Spleen (tissue), 13 donors: ENCODE measurements at places on chromosomes 7 and 10. TPM values are rescaled to one million over a fixed set of nuclear protein-coding genes. Genes with fewer than 3 reads are reported as not detected.
A peak's percentile ranks its signal among the peaks of the same experiment; 100 is the strongest.

- no peaks in the 10 kb centered on the region for H3K36me3 ChIP-seq
- no peak for DNase-seq
- no peaks in the 10 kb centered on the region for H3K27me3 ChIP-seq
- H3K4me1 ChIP-seq = no peaks in the 10 kb centered on the region
- H3K4me3 ChIP-seq = no peak overlapping the region
- no peak overlapping the region for H3K27ac ChIP-seq
These were observed 370.9 kb downstream of the SH2D4B start for GRCh38 chr10:80908611-80909010.

GRCh38 chr7:142485617-142486226 lies 227.9 kb upstream of the PRSS58 start:
- no peak for DNase-seq
- no peaks in the 10 kb centered on the region for H3K36me3 ChIP-seq
- H3K4me1 ChIP-seq = no peaks in the 10 kb centered on the region
- no peak overlapping the region for H3K4me3 ChIP-seq
- H3K27ac ChIP-seq = no peak overlapping the region

DNA sequence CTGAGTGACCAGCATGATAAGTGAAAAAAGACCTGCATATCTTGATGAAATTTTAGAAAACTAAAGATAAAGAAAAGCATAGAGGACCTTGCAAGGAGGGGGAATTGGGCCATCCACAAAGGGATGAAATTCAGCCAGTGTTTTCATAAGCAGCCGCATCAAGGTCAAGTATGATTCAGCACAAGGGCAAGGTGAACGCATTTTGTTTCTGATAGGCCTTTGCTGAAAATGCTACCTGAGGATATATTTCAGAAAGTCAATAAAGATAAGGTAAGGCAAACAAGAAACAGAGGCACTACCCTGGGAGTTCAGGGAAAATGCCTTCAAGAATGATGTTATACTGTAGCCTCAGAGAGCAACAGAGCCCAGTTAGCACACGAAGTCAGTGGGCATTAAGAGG lies 55.0 kb upstream of the SHH start:
- no peaks in the 10 kb centered on the region for H3K4me1 ChIP-seq
- H3K27me3 ChIP-seq = peaks cover 4% of the 10 kb centered on the region

- no peak overlapping the region for H3K27ac ChIP-seq
- DNase-seq = no peak
- H3K4me3 ChIP-seq = no peak overlapping the region
- no peaks in the 10 kb centered on the region for H3K4me1 ChIP-seq
These were observed 22.1 kb upstream of the NPVF start for GRCh38 chr7:25250386-25250785.

GRCh38 chr10:101587725-101588653 lies at the start of the genes DPCD and POLL:
DPCD (plus strand) TSS chr10:101588321; CDS start chr10:101588337, 16 bp downstream.
POLL (minus strand) TSS chr10:101588257; CDS start chr10:101587360, 897 bp downstream.
- DNase-seq = peak; percentile 98
- H3K36me3 ChIP-seq = no peaks in the 10 kb centered on the region
- peak within 1 kb of the TSS; percentile 83 for H3K27ac ChIP-seq
- H3K4me1 ChIP-seq = peaks cover 20% of the 10 kb centered on the region

GRCh38 chr10:43408331-43408709 lies 666 bp downstream of the HNRNPF start:
- peak overlapping the region; percentile 100 for H3K27ac ChIP-seq
- peak overlapping the region; percentile 96 for H3K4me3 ChIP-seq

DNA sequence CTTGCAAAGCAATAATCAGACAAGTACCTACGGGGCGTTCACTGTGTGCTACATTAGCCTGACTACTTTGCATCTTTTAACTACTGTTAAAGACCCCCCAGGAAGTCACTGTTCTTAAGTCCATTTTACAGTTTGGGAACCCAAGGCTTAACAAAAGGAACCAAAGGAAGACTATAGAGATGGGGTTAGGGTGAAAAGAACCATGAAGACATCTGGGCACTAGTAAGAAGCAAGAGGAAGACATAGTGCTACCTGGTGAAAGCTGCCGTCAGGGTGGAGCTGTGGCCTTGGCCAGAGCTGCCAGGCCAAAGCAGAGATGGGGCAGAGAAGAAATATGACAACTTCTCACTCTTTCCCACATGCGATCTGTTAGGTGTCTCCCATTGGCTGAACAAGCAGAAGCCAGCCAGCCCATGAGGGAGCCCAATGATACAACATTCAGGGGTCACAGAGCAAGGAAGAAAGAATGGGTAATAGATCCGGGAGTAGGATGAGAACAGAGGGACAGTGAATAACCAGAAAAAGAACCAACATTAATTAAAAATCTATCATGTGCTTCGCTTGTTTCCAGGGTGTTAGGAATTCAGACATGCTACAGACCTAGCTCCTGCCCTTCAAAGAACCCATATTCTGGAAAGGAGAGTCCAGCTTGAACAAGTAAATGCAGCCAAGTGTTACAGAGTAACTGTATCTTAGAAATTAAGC lies 85.4 kb downstream of the ARID5B start:
- H3K27me3 ChIP-seq = no peaks in the 10 kb centered on the region
- H3K4me3 ChIP-seq = no peak overlapping the region
- DNase-seq = no peak
- peaks cover 77% of the 10 kb centered on the region for H3K4me1 ChIP-seq

- no peaks in the 10 kb centered on the region for H3K4me1 ChIP-seq
- H3K4me3 ChIP-seq = no peak overlapping the region
- H3K27me3 ChIP-seq = no peaks in the 10 kb centered on the region
- no peak overlapping the region for H3K27ac ChIP-seq
- H3K36me3 ChIP-seq = no peaks in the 10 kb centered on the region
- no peak for DNase-seq
These were observed 206.7 kb downstream of the POU6F2 start for GRCh38 chr7:39184391-39184790.

- H3K4me3 ChIP-seq = no peak overlapping the region
- no peak for DNase-seq
- H3K27me3 ChIP-seq = no peaks in the 10 kb centered on the region
- H3K4me1 ChIP-seq = peaks cover 6% of the 10 kb centered on the region
- H3K36me3 ChIP-seq = peaks cover 55% of the 10 kb centered on the region
These were observed 43.5 kb downstream of the PDLIM1 start for GRCh38 chr10:95247200-95247880.

GRCh38 chr10:15149042-15149771 lies 19.3 kb downstream of the NMT2 start:
- no peak overlapping the region for H3K4me3 ChIP-seq
- DNase-seq = no peak
- peaks cover 13% of the 10 kb centered on the region for H3K4me1 ChIP-seq

DNA sequence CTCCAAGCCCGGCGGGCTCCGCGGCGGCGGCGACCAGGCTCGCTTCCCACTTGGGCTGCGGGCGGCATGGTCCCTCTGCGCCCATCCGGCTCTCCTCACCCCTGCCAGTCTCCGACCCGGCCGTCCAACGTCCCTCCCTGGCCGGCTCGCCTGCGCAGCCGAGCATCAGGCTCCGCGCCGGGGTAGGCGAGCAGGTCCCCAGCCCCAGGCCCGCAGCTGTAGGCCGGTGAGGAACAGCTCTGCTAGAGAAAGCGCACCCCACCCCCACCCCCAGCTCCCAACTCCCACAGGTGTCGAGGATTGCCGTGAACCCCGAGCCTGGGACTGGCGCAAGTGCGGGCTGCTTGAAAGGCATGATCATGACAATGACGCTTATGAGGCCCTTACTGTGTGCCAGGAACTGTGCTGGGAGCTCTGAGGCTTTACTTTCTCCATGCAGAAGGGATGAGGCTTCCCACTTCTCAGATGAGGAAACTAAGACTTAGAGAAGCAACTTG lies 20.8 kb upstream of the PAX2 start:
- no peak overlapping the region for H3K27ac ChIP-seq
- peaks cover 18% of the 10 kb centered on the region for H3K4me1 ChIP-seq
- H3K36me3 ChIP-seq = no peaks in the 10 kb centered on the region
- peak; percentile 58 for DNase-seq

DNA sequence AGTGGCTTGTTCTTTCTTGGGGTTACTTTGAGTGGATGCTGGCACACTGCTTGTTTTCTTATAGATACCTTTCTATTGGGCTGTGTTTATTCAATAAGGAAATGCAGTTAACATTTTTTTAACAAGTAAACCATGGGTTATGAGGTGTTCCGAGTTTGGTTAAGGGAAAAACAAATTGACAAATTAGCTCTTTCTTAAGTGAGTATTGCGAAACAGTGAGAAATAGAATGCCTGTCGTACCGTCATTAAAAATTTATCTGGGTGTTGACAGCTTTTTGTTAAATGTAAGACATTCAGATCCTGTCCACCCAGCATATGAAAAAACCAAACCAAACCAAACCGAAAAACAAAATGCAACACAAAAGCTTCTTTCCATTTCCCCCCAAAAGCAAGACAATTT lies 6.2 kb downstream of the CUX1 start:
- H3K4me3 ChIP-seq = no peak overlapping the region
- DNase-seq = no peak
- peak overlapping the region; percentile 69 for H3K27ac ChIP-seq
- H3K36me3 ChIP-seq = no peaks in the 10 kb centered on the region
- H3K4me1 ChIP-seq = peaks cover 57% of the 10 kb centered on the region

- H3K4me3 ChIP-seq = no peak overlapping the region
- H3K27me3 ChIP-seq = no peaks in the 10 kb centered on the region
- H3K4me1 ChIP-seq = no peaks in the 10 kb centered on the region
- no peak for DNase-seq
These were observed 430.3 kb downstream of the SORCS1 start for GRCh38 chr10:106734220-106734619.

GRCh38 chr10:16648366-16648765 lies 126.7 kb upstream of the C1QL3 start:
- no peaks in the 10 kb centered on the region for H3K4me1 ChIP-seq
- no peak overlapping the region for H3K27ac ChIP-seq
- no peaks in the 10 kb centered on the region for H3K27me3 ChIP-seq
- no peak overlapping the region for H3K4me3 ChIP-seq

DNA sequence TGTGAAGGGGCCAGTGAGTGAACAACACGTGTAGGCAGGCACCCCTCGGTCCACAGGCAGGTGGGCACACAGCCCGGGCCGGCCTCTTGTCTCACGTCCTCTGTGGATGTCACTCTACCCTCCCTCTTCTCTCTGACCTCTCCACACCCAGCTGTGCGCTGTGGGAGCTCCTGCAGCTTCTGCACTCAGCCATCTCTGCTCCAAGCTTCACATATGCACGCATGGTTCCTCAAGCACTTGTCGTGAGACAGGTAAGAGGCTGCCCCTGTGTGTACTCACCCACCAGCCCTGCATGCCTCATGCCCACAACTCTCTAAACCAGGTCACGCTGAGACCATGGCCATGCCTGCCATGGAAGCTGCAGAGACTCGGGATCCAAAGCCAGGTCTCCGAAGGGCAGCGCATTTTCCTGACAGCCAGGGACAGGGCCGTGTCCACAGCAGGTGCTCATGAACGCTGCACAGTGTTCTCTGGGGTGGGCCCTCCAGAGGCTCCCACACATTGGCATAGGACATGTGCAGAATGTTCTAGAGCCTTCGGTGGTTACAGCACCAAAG lies 477.5 kb downstream of the PTPRN2 start:
- no peaks in the 10 kb centered on the region for H3K4me1 ChIP-seq
- H3K36me3 ChIP-seq = no peaks in the 10 kb centered on the region
- H3K4me3 ChIP-seq = no peak overlapping the region
- no peaks in the 10 kb centered on the region for H3K27me3 ChIP-seq
- no peak overlapping the region for H3K27ac ChIP-seq

DNA sequence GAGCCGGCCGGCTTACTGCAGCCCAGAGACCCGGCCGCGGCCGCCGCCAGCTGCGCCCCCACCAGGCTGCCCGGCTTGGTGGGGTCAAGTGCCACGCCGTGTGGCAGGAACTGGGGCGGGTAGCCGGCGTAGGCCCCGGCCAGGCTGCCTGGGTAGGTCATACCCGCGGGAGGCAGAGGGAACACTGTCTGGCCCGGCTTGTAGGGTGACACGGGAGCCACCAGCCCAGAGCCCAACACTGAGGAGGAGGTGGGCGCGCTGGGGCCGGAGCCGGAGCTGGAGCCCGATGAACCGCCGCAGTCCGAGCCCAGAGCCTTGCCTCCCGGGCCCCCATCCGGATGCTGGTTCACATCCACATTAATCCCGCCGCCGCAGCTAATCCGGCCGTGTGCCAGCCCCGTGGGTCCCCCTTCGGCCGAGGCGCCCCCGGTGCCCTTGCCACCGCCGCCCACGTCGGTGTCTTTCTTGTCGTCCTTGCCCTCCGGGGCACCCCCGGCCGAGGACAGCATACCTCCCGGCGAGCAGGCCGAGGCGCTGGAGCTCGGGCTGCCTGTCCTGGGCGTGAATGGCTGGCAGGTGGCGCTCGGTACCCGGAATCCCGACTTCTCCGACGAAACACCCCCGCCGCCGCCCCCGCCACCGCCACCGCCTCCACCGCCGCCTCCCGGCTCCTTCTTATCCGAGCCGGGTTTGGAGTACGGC lies 2.0 kb downstream of the ZNF503 start:
- H3K27ac ChIP-seq = peak overlapping the region; percentile 95
- H3K36me3 ChIP-seq = peaks cover 13% of the 10 kb centered on the region

- H3K4me1 ChIP-seq = peaks cover 11% of the 10 kb centered on the region
- no peaks in the 10 kb centered on the region for H3K27me3 ChIP-seq
- H3K27ac ChIP-seq = no peak overlapping the region
- DNase-seq = no peak
- peaks cover 61% of the 10 kb centered on the region for H3K36me3 ChIP-seq
These were observed 40.6 kb downstream of the SEC23IP start for GRCh38 chr10:119933179-119933578.

- DNase-seq = peak; percentile 54
- no peak overlapping the region for H3K27ac ChIP-seq
- H3K4me3 ChIP-seq = no peak overlapping the region
- no peaks in the 10 kb centered on the region for H3K36me3 ChIP-seq
- H3K4me1 ChIP-seq = no peaks in the 10 kb centered on the region
These were observed 73.7 kb downstream of the MYL10 start for GRCh38 chr7:101555269-101555920.

DNA sequence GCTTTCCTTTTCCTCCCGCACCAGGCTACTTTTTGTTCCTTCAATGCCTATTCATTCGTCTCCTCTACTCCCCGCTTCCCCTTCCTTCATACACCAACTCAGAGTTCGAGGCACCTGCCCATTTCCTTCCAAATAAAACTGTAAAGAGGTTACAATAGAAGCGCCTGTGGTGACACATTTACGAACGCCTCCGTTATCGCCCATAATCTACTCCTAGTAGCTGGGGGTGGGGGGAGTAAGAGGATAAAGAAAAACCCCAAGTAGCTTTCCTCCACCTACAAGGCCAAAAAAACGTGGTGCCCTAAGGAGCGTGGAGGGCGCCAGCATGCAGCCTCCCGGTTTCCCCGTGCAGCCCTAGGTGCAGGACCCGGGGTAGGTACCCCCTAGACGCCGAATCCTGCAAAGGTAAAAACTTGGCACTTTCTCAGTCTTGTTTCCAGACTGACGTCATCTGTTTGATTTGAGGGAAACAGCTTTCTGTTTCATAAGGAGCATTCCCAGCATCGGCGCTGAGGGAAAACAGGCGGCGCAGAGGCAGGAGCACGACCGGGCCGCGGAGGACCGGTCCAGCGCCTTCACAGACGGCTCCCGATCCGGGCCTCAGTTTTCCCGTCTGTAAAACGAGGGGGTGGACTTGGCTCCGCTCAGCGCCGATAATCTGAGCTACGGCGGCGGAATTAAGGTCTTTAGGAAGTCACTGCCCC lies 922 bp downstream of the PPA1 start:
- H3K4me3 ChIP-seq = peak overlapping the region; percentile 90
- DNase-seq = peak; percentile 85
- peak overlapping the region; percentile 77 for H3K27ac ChIP-seq
- peaks cover 14% of the 10 kb centered on the region for H3K36me3 ChIP-seq
- H3K27me3 ChIP-seq = no peaks in the 10 kb centered on the region

The NRP1 gene
- total RNA-seq = 198 TPM

The TRIM50 gene
- total RNA-seq = not detected

The SLC18A3 gene
- total RNA-seq = not detected

The CALML3 gene
- not detected for total RNA-seq

The EBF3 gene
- total RNA-seq = not detected

The CLRN3 gene
- total RNA-seq = not detected

The LAMB1 gene
- 149 TPM for total RNA-seq

The ACSL5 gene
- 44.9 TPM for total RNA-seq

The NOM1 gene
- 31.1 TPM for total RNA-seq

The GTF2I gene
- 234 TPM for total RNA-seq

The UFSP1 gene
- total RNA-seq = 1.5 TPM

The TMEM139 gene
- 1.8 TPM for total RNA-seq

The CYP3A4 gene
- total RNA-seq = not detected

The PAPSS2 gene
- 16.8 TPM for total RNA-seq
